Stimulated activated CD4-positive, alpha-beta T cell treated with anti-CD3 and anti-CD28 coated beads, Interleukin-15, amount 100 ng/mL, for 1 hour (primary cell): ENCODE measurements at places on chromosomes 11 and 22.

DNA sequence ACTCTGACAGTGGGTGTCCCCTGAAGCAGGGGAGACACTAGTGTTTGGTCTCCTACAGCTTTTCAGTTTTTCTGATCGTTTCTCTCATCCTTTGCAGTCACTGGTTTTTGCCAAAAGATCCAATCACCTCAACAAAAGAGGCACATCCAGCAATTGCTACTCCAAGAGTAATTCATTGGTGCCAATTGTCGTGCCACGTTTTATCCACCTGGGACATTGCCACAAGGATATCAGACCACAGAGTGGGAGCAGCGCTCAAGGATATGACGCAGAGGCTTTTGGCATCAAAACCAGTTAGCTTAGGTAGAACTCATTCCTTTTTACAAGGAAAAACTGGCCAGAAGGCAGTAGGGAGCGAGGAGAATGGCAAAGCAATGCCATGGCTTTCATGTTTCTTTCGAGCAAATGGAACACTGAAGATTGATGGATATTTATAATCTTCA lies 40.9 kb upstream of the BLID start:
- DNase-seq = no peak

DNA sequence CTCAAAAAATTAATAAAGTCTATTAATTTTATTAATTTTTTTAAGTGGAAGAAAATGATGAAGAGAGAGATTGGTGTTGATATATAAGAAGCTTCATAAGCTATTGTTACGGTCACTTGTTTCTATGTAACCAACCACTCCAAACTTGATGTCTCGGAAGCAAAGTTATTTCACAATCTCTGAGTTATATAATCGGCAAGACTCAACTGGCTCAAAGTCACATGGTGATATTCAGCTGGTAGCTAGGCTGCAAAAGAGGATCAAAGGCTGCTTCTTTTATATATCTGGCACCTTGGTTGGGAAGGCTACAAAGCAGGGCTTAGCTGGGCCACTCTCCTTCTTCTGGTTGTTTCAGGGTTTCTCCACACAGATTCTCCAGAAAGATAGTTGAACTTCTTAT lies 245.1 kb upstream of the ARHGAP42 start:
- DNase-seq = no peak

GRCh38 chr11:67282876-67283371 lies 6.2 kb upstream of the ANKRD13D start:
- no peak for DNase-seq

GRCh38 chr11:47378836-47379170 lies 456 bp upstream of the SPI1 start:
- DNase-seq = no peak

DNA sequence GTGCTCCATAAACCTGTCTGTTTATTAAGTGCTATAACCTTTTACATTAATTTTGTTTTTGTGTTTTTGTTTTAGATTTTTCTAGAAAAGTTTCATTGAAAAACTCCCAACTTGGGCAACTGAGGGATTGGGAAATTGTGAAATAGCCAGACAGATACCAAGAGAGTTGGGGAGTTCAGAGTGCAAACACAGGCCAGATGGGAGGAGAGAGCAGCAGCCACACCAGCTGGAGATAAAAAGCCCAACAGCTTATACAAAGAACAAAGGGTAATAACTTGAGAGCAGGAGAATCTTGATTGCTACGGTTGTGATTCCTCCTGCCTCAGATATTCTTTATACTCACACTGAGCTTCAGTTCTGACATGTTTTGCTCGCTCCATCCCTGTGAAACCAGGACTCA lies 1642.2 kb downstream of the LRRC4C start:
- no peak for DNase-seq

DNA sequence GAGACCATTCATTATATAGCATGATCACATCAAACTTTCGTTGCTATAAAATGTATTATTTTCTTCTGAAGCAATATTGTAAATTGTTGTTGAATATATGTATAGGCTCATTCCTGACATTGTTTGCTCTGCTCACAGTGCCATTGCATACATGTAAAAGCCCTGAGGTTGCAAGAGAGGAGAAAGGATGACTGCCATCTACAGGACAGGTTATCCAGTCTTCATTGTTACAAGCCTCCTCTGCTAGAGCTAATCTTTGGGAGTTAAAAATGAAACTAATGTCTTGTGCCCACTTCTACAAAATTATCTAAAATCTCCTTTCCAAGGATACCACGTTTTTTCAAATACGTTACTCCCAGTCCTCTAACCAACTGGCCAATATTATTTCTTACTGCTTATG lies 16.4 kb upstream of the OR5AL1 start:
- DNase-seq = no peak

DNA sequence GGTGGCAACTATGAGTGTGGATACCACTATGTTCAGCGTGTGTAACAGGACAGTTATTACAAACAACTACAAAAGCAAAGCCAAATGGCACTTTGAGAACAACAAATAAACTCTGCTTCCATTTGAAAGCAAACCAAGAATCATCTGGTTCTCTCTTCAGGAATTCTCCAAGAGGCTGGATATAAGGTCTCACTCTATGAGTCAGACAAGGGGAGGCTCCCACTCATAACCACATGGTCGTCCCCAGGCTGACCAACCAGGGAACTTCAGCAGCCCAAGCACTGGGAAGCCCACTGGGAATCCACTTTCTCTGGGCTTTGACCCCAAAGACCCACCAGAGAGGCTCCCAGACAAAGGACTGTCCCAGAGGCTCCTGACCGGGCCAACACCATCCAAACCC lies 35.3 kb downstream of the DGCR2 start:
- DNase-seq = no peak

GRCh38 chr11:66413167-66413566 lies 7.7 kb upstream of the NPAS4 start:
- DNase-seq = no peak

DNA sequence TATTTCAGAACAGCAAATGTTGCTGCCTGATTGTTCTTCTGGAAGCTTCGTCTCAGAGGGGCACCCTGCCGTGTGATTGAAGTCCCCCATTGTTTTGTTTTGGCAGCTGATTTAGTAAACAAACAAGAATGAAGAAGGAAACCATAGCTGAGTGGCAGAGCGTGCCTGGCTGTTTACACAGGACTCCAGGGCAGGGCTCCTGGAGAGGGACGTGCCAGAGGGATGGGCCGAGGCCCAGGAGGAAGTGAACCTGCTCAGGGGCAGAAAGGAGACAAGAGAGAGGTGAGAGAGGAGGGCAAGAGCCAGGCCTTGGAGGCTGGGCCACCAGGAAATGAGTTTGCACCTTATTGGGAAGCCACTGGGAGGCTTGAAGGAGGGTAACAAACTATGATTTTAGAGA lies 85.5 kb upstream of the B3GAT1 start:
- no peak for DNase-seq

DNA sequence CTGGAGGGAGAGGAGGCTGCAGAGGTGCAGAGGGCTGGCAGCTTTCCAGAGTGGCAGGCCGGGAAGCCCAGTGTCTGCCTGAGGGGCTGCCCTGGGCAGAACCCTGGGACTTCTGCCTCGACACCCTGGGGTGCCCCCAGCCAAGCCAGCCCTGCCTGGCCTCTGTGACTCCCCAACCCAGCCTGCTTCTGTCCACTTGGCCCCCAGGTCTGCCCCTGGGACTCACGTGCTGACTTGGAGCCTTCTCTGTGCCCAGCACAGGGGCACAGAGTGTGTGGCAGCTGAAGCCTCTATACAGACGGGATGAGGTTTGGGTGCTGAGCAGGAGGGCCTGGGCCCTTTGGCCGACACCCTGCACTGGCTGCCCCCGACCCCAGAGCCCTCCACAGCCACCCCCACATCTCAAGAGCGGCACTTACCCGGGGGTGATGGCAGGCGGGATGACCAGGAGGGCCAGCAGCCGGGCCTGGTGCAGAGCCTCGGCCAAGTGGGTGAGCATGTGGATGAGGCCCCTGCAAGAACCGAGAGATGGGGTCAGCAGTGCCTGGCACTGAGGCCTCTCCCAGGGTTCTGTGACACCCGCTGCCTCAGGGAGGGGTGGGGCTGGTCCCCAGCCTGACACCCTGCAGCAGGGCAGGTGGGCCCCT lies 17.5 kb downstream of the CHID1 start:
- no peak for DNase-seq

DNA sequence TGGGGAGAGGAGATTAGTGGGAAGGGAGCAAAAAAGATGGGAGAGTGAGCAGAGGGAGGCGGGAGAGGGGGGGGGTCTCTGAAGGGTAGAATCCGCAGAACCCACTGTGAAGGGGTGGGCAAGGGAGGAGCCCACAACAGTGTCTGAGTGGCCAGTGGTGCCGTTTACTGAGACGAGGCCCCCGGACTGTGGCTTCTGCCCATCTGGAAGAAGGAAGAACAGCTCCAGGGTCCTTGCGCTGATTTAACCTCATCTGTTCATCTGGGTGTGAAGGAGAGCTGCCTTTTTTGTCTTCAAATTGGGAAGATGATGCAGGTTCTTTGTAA lies 45.7 kb upstream of the ANO1 start:
- no peak for DNase-seq

- no peak for DNase-seq
Observed at GRCh38 chr11:121555121-121555520, 102.4 kb upstream of the SORL1-AS1 start.
